ENCODE measurements at places on chromosomes 12 and 14. TPM values are rescaled to one million over a fixed set of nuclear protein-coding genes. Genes with fewer than 3 reads are reported as not detected.

DNA sequence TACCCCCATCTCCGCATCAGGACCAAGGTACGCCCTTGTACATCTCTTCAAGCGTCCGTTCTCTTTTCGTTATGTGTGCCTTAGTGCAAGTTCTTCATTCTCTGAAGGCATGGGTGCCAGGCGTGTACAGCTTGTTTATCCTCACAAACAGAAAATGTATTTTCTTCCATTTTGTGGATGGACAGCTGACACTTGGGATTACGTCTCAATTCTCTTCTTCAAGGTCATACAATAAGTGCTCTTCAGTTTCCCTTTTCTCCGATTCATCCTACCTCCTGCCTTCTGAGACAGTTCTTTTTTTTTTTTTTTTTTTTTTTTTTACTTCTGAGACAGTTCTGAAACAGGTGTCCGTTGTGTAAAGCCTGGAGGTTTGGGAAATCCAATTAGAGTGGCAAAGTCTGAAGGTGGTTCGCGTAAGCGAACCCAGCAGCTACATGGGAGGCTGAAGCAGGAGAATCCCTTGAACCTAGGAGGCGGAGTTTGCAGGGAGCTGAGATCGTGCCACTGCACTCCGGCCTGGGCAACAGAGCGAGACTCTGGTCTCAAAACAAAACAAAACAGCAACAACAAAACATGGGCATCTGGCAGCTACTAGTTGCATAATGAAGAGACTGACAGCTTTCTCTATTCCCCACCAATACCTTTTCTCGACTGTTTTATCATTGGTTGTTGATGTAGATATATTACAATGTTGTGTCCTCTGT is 734 bp downstream of the COX6A1 start:
- DNase-seq: no peak

DNA sequence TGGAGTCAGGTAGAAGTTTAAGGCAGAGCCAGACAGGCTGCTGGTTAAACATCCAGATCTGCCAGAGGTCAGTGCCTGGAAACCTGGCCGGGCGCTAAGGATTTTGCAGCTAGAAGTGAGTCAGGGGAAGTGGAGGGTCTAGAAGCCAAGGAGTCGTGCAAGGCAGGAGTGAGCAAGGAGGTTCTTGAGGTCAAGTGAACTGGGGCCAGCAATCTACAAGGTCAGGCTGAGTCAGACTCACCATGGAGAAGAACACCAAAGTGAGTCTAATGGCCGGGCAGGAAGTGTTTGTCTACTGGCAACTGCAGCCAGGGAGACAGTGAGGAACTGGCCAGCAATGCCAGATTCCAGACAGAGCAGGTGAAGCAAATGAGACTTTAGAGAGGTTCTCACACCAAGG is 628.2 kb downstream of the ETNK1 start:
- DNase-seq: no peak

GRCh38 chr14:100363053-100363452 is 39.9 kb downstream of the SLC25A47 start:
- DNase-seq: no peak

DNA sequence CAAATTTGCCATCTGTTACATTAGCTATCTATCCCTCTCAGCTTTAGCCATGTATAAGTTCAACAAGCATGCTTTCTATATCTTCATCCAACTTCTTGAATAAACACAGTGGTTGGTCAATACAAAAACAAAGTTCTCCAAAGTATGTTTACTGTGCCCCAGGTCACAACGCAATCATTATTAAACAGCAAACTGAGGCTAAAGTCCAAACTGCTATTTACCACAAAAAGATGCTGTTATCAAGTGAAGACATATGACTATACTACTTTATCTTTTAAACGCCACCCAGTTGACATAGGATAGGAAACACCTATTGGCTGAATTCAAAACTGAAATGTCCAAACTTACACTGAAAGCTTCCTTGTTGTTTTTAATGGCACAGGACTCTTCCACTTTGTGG is 11.7 kb downstream of the ZCCHC8 start:
- DNase-seq: no peak

- no peak for DNase-seq
Measured at GRCh38 chr12:104516821-104517220, 60.1 kb downstream of the CHST11 start.

DNA sequence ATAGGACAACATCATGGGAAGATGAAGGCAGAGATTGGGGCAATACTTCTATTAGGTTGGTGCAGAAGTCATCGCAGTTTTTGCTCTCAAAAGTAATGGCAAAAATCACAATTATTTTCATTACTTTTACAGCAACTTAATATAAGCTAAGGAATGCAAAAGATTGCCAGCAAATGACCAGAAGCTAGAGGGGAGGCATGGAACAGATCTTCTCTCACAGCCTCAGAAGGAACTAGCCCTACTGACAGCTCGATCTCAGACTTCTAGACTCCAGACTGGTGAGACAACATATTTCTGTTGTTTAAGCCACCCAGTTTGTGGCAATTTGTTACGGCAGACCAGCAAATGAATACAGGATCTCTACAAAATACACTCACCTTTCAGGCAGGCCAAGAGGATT is 348.5 kb upstream of the TBX3 start:
- DNase-seq: no peak

DNA sequence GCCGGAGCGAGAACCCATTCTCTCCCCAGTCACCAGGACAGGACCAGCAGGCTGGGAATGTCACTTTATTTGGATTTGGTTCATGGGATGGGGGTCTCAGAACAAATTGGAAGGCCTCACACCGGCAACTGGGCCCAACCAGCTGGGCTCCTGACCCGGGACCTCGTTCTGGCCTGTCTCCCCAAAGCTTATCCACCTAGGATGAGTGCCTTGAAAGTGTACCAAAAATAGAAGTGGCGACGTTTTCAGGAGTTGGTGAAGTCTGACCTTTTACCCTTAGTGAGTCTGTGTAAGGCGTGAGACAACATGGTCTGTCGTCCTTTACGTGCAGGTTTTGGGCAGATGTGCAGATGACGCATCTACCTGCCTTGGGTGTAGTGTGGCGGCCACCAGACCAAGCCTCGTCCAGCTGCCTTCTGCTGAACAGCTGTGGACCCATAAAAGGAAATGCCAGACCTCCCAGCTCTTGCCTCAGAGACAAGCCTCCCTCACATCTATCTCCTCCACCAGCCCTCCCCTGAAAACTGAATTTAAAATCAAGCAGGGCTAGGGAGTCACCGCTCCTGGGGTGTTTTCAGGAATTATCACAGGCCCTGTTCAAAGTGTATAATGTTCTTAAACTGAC is 36.6 kb upstream of the CLMN start:
- DNase-seq: peak; percentile 10

GRCh38 chr14:20720741-20721140 is 24.9 kb upstream of the EDDM3A start:
- DNase-seq: no peak

- no peak for DNase-seq
Measured at GRCh38 chr12:14931359-14931758, 7.0 kb downstream of the ERP27 start.

- DNase-seq: no peak
Measured at GRCh38 chr12:65501935-65502334, 223.5 kb downstream of the MSRB3 start.

DNA sequence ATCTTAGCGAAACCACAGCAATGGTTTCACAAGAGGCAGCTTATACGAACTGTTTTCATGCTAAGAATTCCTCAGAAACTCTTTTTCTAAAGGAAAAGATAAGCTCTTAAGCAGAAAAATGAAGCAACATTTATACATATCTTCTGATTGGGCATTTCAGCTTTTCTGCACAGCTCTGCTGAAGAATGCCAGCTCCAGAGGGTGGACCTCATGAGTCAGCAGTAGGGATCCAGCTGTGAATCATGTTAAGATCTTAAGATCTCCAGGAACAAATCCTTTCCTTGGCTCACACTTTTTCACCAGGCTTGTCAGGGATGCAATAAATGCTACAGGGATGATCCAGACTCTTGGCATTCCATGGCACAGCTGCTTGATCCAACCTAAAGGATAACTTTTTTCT is 477.1 kb upstream of the CCDC196 start:
- DNase-seq: no peak

- DNase-seq: no peak
Measured at GRCh38 chr14:71050227-71050823, 143.1 kb downstream of the PCNX1 start.

DNA sequence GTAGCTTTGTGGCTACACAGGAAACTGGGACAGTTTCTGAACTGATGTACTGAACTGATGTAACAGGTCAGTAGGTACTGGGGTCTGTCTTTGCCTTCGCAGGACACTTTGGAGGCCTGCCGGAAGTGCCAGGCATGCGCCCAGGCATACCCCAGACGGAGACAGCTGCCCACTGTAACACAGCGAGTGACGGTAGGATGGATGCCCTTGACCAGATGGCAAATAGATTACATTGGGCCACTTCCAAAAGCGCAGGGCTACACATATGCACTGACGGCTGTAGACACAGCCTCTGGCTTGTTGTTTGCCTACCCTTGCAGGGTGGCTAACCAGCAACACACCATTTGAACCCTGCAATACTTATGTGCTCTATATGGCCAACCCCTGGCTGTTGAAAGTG is 94.1 kb upstream of the TMPO start:
- DNase-seq: no peak

DNA sequence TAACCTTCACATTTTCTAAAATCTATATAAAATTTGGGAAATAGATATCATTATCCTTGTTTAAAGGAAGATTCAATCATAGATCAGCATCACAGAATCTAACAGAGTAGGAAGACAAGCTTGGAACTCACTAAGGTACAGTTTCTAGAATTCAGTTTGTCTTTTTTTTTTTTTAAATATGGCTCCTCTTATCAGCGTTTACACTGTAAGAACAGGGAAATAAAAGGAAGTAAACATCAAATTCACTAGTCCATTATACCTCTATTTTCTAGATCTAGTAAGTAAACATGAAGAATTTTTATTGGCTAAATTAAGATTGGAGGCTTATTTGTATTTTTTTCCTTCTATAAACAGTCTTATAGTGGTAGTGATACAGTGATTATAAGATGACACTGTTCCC is 144.9 kb downstream of the LRIG3 start:
- DNase-seq: no peak

- DNase-seq: no peak
Measured at GRCh38 chr12:52200086-52200780, 8.4 kb upstream of the KRT80 start.

DNA sequence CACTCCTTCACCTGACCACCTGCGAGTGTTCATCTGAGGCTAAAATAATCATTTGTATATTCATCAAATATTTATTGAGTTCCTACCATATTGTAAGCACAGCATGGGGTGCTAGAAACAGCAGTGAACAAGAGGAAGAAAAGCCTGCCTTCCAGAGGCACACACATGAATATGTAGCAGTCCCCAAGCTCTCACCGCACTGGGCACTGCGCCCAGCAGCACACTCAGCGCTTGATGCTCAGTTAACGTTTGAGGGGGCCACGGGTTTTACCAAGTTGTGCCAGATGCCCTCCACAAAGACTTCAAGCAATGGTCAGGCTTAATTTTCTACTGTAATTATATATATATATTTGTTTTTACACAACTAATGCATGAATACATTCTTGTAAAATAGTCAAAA is 52.0 kb downstream of the HELB start:
- no peak for DNase-seq

- DNase-seq: no peak
Measured at GRCh38 chr14:36047912-36048311, 128.6 kb downstream of the PTCSC3 start.

DNA sequence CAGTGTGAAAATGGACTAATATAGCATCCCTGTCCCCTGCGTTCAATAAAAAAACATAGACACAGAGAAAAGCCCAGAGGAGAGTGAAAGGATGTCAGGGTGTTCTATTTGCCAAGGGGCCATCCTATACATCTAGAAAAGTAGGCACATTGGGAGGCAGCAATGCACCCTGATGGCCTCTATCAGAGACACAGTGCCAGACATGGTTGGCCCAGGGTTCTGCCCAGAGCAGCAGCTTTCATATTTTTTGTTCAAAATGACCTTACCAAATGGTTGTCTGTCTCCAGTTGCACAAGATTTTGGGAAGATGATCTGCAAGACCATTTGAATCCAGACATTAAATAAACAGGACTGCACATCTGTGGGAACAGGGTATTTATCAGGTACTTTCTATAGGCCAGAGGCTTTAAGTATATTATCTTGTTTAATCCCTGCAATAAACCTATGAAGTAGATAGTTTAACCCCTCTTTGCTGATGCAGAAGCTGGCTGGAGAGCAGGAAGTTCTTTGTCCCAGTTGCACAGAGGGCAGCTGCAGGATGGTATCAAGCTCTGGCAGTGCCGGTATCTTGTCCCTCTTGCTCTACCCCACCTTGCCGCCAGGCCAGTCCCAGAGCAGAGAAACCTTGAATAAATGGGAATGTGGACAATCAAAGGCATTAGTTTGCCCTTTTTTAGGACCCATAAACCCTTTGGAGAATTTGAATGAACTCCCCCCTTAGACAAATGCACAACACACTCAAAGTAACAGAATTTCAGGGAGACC is 171.8 kb upstream of the PWP1 start:
- no peak for DNase-seq

The CCNT1 gene
- 24.4 TPM for total RNA-seq

The ETNK1 gene
- 37.4 TPM for total RNA-seq

The CCDC88C gene
- total RNA-seq: 81.0 TPM

The KRT6C gene
- not detected for total RNA-seq

The DPF3 gene
- total RNA-seq: 1.0 TPM

Measured in upper lobe of left lung (tissue), 6 donors.